Kidney epithelial cell (primary cell): ENCODE measurements at places on chromosomes 12 and 14.
A peak's percentile ranks its signal among the peaks of the same experiment; 100 is the strongest.

DNA sequence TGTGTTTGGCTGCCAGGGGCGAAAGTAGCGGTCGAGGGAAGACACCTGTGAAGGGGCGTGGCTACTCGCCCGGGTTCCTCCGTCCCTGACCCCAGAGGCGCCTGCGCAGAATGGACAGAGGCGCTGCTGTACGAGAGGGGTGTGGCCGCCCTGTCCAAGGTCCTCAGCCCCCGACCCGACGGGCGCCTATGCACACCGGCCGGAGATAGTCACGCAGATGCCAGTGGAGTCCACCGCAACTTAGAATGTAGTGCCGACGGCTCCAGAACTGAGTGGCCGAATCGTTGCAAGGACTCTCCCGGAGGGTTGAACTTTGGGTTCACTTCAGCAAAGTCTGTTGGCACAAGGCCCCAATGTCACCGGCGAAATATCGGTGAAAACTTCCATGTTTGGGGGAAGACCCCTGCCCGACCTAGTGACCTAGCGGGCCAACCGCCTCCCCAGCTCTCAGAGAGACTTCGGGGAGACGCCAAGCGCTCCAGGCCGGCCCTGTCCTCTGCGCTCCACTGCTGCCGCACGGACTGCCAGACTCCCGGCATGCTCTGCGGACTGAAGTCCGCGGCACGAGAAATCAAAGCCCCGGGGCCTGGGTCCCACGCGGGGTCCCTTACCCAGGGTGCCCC, 541 bp upstream of the RNU6-7 start:
- peak; percentile 38 for DNase-seq

DNA sequence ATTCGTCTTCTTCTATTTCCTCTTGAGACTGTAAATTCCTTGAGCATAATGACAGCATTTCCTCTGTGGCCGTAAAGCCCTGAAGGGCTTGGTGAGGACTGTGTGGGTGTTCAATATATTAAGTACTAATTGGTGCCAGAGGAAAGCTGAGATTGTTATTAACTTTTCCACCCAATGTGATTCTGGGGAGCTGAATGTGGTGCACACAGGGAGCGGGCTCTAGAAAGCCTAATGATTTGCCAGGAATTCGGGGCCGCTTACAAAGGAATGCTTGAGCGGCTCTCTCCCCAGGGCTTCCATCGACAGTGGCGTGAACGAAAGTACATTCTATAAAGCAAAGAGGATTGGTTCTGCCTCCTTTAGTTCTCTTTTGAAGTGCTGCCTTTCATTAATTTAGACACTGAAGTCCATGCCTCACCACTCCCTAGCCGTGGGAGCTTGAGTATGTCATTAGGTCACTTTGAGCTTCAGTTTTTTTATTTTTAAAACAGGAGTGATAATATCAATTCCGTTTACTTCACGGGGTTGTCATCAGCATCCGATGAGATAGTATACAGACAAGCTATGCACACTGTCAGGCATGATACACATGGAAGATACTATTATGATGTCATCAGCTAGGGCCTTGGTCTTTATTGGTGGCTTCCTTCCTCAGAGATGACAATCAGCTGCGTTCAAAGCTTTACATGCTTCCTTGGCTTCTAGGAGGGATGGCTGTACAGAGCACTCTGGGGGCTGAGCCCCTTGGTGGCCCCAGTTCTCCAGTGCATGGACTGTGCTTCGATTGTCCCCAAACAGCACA, 11.0 kb upstream of the GSG1 start:
- DNase-seq, result no peak

DNA sequence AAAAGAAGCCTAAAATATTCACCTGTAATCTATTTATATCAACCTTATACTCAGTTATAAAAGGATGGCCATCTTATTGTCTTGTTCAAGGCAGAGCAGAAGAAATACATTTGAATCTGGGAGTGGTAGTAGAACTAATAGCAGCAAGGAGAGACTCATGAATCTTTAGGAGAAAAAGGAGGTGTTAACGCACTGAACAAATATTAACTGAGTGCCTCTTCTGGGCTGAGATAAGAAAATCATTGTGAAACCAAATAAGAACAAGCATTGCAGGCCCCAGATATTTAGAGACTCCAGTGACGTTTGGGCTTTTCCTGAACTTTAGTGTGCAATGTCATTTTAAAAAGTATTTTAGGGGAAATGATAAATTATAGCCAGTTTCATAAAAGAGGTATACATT, 790.6 kb downstream of the DIO2 start:
- no peak for DNase-seq

DNA sequence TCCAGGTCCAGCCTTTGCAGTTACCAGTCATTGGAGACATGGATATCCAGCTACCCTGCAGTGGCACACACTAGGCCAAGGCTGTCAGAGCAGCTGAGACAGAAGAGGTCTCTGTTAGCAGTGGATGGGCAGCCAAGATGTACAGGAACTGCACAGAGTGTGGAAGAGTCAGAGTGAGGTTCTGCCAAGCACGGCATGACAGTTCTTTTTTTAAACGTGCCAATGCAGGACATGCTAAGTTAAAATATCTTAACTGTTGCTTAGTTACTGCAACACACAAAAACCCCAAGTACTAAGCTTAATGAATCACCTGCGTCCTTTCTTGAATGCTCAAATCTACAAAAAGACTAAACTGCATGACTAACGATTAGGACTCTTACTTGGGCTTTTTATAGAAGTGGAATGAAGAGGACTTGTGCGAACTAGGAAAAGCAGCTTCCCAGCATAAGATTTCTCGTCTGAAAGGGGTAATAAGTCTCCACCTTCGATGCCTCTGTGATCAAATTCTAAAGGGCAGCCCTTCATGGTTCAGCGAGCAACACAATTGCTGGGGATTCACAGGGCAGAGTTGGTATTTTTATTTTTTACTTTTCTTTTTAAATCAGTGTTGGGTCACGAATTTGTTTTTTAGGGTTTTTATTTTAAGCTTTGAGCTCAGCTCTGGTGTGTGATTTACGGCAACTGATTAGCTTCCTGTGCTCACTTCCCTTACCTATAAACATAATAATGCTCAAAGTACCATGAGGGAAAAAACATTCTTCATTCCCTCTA, 20.6 kb downstream of the MAPK1IP1L start:
- DNase-seq, result peak; percentile 95

GRCh38 chr12:91335699-91336098, 153.1 kb upstream of the DCN start:
- DNase-seq, result no peak

DNA sequence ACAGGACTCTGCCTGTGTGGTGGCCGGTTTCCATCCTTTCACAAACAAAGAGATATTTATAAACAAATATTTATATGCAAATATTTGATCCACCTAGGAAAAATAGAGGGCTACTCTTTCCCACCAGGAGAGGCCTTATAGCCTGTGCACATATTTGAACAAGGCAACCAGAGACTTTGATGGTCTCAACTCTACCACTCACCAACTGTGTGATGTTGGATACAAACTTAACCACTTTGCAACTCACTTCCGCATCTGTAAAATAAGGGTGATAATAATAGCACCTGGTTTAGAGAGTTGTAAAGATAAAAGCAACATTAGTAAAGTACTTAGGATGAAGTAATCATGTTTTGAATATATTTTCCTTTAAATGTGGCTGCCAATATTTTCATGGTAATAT, 1.5 kb upstream of the CLEC12A start:
- no peak for DNase-seq

GRCh38 chr14:32367516-32367915, 38.4 kb downstream of the AKAP6 start:
- DNase-seq, result no peak

- DNase-seq, result no peak
Measured at GRCh38 chr12:111393700-111394300, 11.9 kb upstream of the SH2B3 start.

DNA sequence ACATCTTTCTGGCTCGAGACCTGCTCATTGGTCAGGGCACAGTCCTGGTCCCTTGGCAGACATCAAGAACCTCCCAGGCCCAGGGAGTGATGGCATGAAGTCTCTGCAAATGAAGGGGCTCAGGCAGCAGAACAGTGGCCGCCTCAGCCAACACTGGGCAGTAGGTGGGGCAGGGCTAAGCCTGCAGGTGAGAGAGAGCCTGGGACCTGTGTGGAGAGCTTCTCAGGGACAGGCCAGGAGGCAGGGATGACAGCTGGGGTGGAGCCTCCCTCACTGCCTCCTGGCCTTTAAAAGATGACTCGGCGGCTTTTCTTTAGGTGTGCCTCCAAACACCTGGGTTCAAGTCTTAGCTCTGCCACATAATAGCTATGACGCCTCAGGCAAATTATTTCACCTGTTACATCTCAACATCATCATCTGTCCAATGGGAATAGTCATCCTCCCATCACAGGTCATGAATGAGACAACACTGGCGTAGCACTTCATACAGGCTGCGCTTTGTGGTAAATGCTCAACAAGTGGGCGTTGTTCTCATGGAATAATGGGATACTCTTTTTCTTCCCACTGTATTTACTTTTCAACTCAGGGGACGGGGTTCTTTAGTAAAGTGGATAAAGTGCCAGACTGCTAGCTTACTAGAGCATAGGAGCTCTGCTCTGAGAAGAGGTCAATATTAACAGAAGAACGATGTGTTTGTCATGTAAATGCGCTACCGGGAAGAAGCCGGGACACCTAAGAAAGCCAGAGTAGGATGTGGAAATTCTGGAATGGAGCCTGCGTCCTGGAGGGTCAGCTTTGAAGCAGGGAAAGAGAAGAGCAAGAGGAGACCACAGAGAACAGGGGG, 277.4 kb downstream of the FOXN3 start:
- no peak for DNase-seq

GRCh38 chr12:121523741-121524140, 57.1 kb downstream of the KDM2B start:
- DNase-seq, result no peak

DNA sequence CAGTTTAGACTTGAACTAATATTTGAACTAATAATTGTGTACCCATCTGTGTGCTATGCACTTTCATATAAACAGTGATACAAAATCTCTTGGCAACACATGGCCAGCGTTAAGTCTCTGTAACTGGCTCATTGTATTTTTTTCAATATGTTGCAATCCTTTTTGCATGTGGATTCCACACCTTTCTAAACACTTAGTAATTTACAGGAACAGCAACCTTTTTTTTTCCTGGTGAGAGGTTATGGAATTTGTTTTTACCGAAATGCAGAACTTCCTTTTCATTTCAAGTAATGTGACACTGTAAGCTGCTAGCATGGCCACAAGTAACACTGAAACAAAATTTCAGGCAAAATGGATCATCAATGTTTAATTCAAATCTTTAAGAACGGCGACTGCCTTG, 45.4 kb upstream of the EPS8 start:
- no peak for DNase-seq

GRCh38 chr12:56488041-56488955, at the start of gene GLS2:
TSS of gene GLS2 (minus strand) at chr12:56488161. CDS start at chr12:56488118, 43 bp downstream.
- peak; percentile 43 for DNase-seq

DNA sequence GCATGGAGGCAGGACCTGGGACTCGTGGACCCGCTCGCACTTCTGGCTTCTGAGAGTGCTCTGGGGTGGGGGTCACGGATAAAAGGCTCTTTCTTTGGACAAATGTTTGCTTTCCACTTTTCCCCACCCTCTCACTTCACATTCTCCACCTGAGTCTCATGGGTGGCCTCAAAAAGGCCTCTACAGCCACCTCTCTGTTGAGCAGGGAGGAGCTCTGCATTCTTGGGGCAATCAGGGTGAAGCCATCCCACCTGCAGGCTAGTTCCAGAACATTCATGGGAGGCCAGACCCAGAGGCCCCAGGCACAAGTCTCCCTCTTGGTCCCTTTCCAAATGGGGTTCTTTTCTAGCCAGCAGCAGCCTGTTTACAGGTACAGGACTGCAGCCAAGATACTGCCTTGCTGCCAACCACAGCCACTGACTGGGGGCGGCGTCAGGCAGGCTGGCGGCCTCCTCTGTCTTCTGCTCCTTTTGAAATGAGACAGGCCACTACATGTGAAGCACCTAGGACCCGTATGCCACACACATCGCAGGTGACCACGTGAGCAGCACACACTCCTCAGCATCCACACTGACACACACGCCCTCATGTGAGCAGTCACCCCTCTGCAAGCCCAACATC, 18.2 kb upstream of the CEBPE start:
- DNase-seq, result no peak

DNA sequence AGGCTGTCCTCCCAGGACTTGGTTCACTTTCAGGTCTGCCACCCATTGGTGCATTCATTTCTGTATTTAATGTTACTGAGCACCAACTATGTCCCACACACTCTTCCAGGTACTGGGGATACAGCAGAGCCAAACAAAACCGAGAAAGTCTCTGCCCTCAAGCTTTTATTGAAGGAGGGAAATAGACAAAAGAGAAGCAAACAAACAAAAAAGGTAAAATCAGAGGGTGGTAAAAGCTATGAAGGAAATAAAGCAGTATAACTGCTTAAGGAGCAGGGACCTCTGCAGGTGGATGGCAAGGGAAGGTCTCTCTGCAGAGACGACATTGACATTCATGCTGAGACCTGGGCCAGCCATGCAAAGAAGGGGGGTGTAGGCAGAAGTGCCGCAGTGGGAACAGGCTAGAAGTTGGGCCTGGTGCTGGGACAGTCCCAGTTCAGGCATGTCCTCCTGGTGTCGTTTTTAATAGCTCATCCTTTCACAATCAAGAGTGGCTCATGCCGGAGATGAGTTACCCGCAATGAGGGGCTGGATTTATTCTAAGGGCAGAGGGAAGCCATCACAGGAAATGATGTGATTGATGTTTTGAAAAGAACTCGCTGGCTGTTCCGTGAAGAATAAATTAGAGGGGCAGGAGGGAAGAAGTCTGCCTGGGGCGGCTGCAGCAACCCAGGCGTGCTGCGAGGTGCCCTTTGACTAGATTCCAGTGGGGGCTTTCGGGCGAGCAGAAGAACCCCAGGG, 72.8 kb downstream of the IRF2BPL start:
- no peak for DNase-seq

DNA sequence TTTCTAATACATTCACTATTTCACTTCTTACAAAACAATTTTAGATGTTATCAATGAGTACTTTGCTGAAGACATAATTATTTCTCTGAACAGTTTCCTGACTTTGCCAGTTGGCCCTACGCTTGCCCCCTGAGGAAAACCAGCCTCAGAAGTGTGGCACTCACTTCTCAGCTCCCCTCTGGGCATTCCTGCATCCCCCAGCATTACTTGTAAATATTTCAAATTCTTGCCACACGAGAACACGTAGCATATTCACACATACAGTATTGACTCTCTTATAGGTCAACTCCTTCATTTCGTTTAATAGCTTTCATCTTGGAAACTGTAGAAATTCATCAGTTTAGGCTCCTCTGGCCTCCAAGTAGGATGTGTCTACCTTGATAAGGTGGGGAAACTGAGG, 65.2 kb downstream of the OTX2 start:
- no peak for DNase-seq

DNA sequence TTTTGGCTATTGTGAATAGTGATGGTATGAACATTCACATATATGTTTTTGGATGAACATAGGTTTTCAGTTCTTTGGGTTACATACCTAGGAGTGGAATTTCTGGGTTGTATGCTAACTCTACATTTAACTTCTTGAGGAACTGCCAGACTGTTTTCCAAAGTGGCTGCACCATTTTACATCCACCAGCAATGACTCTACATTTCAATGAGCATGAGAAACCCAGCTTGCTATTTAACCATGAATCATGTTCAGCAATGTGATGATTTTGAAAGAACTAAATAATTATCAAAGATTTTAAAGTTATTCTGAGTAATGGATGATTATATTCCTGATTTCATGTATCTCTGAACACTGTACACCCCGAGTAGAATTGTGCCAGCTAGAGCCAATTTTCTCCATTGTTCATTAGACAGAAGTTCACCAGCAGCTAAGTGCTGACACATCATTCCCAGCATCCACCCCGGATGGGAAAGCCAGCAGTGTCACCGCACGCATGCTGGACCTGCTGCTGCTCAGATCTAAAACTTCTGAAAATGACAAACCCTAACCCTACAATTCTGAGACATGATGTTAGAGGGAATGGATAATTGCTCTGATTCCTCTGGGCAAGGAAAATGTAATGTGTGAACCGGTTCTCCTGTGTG, 13.3 kb upstream of the ANAPC5 start:
- DNase-seq, result no peak
